ENCODE measurements at places on chromosomes 4 and X.

DNA sequence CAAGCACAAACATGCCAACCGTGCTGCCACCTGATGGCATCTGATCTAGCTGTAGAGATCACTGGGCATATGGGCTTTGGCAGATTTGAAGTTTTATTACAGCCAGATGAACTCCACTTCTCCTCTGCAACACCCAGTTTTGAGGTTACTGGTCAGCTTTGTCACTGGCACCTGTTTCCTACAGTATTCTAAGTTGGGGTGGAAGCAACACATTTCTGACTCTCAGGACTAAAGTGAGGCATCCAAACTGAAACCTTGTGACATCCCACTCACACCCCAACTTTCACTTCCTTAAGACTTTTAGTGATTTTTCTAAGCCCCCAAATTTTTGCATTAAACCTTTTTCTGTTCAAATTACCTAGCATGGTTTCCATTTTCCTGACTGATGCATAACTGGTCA, 115.1 kb upstream of the PCDH18 start:
- peak; percentile 92 for DNase-seq

GRCh38 chrX:139446832-139447231, 83.7 kb upstream of the F9 start:
- no peak for DNase-seq

DNA sequence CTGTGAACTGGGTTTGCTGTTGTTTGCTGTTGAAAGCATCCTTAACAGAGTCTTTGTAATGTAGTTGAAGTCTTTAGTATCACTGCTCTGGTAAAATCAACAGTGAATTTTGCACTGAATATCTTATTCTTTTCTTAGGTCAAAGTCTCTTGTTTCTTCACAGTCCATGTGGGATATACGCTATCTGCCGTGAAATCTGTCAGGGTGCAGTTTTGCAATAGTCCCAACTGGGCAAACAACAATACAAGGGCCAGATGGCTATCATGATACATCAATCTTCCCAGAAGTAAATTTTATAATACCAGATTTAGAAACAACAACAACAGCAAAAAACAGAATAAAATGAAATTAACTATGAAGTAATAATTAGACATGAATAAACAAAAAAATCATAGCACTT, 123.5 kb downstream of the PPARGC1A start:
- no peak for DNase-seq

GRCh38 chr4:137067735-137068134, 464.6 kb downstream of the PCDH18 start:
- no peak for DNase-seq

GRCh38 chr4:157128395-157128794, 52.4 kb downstream of the GLRB start:
- DNase-seq: no peak

DNA sequence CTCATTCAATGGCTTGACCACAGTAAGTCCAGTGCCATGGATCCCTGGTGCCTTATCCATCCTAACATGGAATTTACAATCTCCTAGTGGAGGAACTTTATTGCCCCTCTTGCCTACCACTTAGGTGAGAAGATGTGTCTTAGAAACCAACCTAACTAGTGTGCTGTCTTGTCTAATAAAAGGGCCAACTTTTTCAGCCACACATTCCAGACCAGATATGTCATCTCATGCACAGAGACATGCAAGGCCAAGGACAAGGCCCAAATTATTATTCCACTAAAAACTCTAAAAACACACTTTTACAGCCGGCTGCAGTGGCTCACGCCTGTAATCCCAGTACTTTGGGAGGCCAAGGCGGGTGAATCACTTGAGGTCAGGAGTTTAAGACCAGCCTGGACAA, 10.6 kb upstream of the PRDX4 start:
- DNase-seq: no peak

GRCh38 chrX:126237524-126237923, 71.4 kb upstream of the DCAF12L2 start:
- no peak for DNase-seq

DNA sequence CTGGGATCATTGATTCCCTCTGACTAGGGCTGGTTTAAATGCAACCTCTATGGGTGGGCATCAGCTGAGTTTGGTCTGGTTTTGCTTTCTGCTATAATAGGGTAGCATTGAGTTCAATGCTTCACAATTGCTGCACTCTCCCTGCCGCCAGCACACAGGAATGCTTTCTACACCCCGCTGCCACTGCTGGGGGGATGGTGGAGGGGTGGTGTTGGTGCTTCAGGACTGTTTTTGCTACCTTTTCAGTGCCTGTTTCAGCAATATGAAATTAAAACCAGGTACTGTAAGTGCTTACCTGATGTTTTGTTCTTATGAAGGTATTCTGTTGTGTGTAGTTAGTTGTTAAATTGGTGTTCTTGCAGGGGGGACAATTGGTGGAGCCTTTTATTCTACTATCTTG, 67.7 kb downstream of the GNL3L start:
- no peak for DNase-seq

All from MV-4-11 (cell line).